NCI-H1048 (cell line): ENCODE measurements at places on chromosomes 11 and 22.

DNA sequence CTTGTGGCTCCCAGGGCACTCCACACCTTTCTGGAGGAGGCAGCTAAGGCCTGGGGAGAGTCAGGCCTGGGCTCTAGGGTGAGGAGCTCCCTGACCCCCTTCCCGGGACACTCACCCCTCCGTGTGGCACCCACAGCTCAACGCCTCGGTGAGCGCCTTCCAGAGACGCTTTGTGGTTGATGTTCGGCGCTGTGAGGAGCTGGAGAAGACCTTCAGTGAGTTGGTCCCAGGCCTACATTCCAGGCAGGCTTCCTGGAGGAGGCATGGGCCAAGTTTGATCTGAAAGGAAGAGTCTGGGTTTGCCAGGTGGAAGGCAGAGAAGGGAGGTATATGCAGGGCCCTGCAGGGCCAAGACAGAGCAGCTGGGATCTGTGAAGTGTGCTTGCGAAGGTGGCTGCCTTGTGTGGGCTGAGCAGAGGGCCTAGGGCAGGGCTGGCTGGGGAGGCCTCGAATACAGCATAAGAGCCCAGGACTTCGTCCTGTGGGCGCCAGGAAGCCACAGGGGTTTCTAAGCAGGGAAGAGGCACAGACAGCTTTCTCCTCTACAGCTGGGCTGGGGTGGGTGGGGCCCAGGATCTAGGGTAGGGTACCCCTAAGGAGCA is 2.9 kb downstream of the TCIRG1 start:
- DNase-seq, result no peak

DNA sequence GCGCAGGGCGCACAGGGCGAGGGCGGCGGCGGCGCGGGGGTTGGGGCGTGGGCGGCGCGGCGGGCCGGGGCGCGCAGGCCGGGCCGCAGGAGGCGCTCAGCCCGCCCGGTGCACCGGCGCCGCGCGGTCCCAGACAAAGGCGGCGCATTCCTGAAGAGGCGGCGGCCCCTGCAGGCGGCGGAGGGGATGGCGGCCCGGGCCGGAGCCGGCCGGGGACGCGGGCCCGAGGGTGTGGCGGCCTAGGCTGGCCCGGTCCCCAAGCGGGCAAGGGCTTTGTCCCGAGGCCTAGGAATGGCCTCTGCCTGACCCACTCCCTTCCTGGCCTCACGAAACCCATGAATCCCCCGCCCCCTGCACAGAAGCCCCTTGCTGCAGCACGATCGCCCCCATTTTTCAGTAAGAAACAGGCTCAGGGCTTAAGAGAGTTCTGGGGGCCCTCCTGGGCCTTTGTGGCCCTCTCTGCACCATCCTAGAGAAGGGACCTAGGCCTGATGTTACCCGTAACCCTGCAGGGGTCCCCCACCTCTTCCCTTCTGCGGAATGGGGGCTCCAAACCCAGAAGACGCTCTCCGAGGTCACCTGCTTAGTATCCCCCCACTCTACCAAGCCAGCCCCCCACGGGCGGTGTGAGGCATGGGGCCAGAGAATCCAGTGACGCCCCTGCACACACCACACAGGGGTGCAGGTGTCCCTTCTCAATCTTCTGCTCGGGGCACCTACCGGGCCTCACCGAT is at the start of gene RTN4R:
Gene RTN4R (minus strand): TSS at position 40 of the 734 bp plus-strand sequence. CDS start 226 bp downstream, outside the sequence.
- peak; percentile 3 for DNase-seq

DNA sequence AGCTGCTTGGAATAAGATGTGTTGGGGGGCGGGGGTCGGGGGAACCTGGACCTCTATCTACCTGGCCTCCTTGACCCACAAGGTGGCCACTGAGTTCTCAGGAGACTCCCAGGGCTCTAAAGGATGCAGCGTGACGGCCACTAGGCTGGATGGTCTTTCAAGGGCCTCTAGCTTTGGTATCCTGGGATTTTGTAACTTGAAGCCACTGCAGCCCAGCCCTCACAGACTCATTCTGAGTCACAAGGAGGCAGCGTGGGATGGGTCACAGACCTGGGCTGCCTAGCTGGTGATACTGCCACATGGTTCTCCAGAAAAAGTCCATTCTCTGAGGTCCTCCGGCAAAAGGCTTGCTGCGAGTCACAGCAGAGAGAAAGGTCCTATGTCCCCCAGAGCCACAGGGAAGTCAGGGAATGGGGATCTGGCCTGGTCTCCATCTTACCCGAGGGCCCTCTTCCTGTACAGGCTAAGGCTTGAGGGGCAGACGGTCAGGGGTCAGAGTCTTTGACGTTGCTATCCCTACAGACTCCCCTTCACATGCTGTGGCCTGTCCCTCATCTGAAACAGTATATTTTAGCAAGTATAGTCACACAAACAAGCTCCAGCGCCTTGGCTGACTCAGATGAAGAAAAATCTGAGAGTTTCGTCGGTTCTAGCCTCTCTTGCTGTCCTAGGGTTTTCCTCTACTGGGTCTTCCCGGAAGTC is 52.4 kb downstream of the KCNC1 start:
- DNase-seq, result no peak

DNA sequence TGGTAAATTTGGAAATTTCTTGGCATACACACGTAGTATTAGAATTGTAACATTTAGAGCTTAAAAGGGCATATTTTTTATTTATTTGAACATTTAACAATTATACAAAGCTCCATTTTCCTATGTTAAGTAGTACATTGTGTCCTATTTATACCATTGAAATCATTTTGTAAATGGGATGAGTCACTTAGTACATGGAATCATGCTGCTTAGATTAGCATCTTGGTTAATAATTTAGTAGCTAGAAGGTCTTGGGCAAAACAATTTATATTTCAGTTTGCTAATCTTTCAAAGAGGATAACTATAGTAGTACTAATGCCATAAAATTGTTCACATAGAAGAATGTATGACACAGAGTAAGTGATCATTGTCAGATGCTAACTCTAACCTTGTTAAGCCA is 450.1 kb upstream of the LUZP2 start:
- DNase-seq, result no peak

GRCh38 chr22:47369020-47369419 is 606.6 kb downstream of the TBC1D22A start:
- no peak for DNase-seq
